ENCODE measurements at places on chromosomes 4 and X.

- DNase-seq, result no peak
Measured at GRCh38 chr4:100517864-100518341, at the start of gene EMCN. Gene EMCN, minus strand, starts transcription at chr4:100518022. Its CDS starts 108 bp downstream, at chr4:100517914.

DNA sequence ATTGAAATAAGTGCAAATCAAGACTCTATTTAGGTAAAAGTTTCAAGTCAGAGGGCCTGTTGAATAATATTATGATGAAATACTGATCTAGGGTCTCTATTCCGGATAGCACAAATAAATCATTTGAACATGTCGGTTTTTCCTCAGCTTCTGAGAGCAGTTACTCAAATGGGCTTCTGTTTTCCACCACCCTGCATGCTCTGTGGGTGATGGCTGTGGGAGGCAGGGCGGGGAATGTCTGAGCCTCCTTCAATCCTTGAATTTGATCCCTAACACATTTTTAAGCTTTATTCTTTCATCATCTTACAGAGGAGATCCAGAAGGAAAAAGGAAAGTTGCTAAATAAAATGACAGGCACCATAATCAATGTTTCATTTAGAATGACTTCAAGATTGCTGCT is 8.5 kb downstream of the UNC5C start:
- DNase-seq, result no peak

DNA sequence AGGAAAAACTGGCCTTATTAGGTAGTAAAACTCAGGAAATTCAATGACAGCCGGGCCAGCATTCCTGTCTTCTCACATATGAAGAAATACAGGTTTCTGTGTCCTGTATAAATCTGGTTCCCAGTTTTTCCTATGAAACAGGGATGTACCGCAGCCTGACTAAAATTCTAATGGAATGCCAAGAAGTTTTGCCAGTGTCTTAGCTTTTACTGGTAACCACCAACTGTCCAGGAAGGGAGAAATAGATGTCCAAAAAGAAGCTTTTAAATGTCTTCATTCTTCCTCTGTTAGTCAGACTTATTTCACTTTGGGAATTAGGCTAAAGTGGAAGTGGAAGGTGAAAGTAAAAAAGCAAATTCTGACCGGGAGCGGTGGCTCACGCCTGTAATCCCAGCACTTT is 108.0 kb upstream of the TBL1X start:
- DNase-seq, result no peak

- DNase-seq, result no peak
Measured at GRCh38 chrX:29297171-29297800, 710.0 kb downstream of the IL1RAPL1 start.

DNA sequence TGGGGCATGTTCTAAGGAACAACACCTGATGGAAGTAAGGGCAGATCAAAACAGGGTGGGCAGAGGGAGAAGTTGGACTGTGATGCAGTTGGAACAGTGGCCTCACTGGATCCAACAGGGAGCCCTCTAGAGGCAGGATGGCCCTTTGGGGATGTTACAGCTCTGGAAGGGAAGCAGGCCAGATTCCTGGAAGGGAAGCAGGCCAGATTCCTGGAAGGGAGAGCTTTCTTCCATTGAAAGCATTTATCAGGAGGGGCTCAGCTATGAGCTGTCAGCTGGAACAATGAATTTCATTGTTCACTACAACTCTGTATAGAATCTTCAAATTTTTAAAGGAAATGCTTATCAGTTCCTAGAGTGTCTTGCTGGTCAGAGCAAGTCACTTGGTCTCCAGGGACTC is 17.7 kb downstream of the IL15 start:
- DNase-seq, result no peak

DNA sequence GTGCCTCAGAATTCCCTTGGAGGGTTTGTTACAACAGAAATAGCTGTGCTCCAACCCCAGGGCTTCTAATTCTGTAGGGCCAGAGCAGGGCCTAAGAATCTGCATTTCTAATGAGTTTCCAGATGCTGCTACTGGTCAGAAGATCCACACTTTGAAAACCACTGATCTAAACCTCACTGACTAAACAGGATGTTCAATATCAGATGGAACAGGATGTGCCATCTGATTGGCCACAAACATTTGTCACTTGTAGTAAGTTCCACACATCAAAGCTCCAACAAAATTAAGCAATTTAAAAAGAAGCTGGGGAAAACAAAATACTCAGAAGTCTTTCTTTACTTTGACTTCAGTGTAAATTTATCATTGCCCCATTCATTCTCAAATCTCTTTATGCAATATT is 14.3 kb downstream of the CASK start:
- DNase-seq, result no peak

GRCh38 chrX:70439016-70439415 is 5.6 kb upstream of the DLG3 start:
- no peak for DNase-seq

DNA sequence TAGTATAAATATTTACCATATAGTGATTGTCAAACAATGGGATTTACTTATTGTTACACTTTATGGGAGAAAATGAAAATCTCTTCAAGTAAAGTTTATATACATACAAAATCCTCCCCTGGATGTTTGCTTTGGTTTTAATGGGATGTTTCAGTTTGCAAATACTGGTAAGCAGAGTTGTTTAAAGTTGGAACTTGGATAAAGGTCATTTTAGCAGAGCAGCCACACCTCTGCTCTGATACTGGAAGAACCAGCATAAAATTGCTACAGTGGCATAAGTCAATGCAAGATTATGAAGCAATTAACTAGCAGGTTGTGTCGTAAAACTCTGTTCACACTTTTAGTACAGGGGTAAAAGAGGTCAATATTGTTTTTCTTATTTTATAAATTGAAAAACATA is 101.2 kb downstream of the TRAPPC11 start:
- DNase-seq, result no peak

GRCh38 chrX:125096469-125096868 is 223.2 kb upstream of the TEX13C start:
- no peak for DNase-seq

- DNase-seq, result no peak
Measured at GRCh38 chrX:137062915-137063617, 29.3 kb upstream of the GPR101 start.

GRCh38 chrX:21799767-21800166 is 39.6 kb upstream of the MBTPS2 start:
- DNase-seq, result no peak

DNA sequence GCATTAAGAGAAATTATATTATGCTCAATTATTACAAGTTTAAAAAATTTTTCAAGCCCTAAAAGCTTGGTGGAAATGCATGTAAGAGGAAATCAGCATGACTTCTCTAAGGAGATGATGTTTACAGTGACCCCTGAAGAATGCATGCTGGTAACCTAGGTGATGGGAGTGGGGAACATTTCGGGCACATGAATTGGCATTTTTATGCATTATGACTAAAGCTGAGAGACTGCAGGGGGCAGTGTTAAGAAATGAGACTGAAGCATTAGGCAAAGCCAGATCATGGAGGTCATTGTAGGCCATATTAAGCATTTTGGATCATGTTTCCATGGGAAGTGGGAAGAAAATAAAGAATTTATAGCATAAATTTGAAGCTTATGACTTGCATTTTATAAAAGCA is 421.3 kb downstream of the FAT4 start:
- no peak for DNase-seq

- DNase-seq, result no peak
Measured at GRCh38 chr4:22473268-22473667, 42.6 kb downstream of the ADGRA3 start.

GRCh38 chrX:132443196-132444135 is 45.4 kb downstream of the MBNL3 start:
- DNase-seq, result no peak

DNA sequence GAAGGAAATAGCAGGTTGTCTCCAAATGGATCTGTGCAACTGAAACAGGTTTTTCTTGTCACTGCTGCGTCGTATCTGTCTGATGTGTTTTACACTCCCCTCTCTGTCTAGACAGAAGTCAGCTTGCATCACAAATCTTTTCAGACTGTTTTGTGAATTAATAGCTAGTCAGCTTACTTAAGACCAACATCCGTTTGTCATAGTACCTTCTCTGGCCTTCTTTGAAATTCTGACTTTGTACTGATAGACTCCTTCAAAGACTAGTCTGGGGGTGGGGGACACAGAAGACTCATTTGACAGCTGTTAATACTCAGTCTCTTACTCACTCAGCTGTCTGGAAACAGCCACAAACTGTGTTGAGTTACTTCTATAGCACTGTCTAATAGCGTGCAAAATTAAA is 197.8 kb downstream of the PALLD start:
- no peak for DNase-seq

GRCh38 chr4:74531963-74532794 is 87.2 kb downstream of the AREG start:
- DNase-seq, result peak; percentile 5

DNA sequence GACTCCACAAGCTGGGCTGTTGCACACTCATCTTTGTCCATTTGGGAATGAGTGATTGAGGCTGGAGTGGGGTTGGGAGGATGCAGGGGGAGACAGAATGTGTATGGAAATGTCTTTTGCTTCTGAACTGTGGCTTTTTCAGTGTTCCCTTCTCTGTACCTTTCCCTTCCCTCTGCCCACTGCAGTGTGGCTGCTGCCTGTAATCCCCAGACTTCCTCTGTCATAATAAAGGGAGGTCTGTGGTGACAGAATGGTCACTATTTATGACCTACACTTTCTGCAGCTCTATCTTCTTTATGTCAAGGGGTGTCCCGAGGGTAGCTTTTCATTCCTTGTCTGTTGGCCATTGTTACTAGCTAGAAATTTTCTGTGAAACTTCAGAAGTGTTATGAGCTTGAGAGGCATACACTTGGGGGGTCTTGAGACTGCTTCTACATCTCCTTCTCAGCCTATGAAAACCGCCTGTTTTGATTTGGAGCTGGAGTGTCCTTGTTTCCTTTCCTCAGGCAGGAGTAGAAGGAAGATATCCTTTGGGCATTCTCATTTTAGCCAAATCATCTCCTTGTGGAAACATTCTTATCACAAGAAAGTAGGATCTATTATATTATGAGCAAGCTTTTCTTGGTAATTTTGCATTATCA is 63.0 kb downstream of the ANK2 start:
- no peak for DNase-seq

GRCh38 chrX:10612215-10612614 is 8.2 kb downstream of the MID1 start:
- no peak for DNase-seq

- no peak for DNase-seq
Measured at GRCh38 chr4:30770812-30771211, 50.6 kb downstream of the PCDH7 start.

- DNase-seq, result no peak
Measured at GRCh38 chr4:165439344-165439743, 60.5 kb downstream of the CPE start.

GRCh38 chrX:30822068-30822681 is 66.9 kb downstream of the TAB3 start:
- DNase-seq, result no peak
